ENCODE measurements at places on chromosomes 16 and 17.

- DNase-seq, result no peak
Observed at GRCh38 chr17:42055496-42055895, 5.1 kb upstream of the C17orf113 start.

- no peak for DNase-seq
Observed at GRCh38 chr17:76119409-76120371, 16.1 kb upstream of the EXOC7 start.

DNA sequence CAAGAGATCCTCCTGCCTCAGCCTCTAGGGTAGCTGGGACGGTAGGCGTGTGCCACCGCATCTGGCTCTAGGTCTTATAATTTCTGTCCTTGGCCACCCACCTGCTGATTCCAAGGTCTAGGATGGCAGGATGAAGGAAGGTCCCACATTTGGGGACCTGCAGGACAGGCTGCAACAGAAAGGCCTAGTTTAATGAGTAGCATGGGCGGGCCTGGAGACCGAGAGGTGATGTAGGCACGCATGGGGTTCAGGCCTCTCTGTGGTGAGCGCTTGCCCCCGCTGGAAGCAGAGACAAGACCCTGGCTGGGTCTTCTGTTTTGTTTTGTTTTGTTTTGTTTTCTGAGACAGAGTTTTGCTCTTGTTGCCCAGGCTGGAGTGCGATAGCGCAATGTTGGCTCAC, 33.7 kb downstream of the TMEM235 start:
- no peak for DNase-seq

DNA sequence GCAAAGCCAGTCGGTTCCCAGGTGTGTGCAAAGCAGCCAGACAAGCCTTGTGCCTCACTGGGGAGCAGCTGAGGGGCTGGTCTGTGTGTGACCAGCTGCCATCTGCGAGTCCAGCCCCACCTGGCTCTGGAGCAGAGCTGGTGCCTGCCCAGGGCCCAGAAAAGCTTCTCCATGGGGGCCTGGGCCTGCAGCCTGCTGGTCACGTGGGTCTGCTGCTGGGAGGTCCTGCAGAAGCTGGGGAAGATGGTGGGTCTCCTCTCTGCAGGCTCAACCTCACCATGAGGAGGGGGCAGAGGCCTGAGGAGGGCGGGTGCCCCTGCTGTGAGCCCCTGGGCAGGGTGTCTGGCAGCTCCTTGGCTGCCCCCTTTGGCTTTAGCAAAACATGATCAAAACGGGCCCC, 71.9 kb downstream of the ENGASE start:
- peak; percentile 54 for DNase-seq

- no peak for DNase-seq
Observed at GRCh38 chr17:49989518-49989880, 5.5 kb downstream of the DLX3 start.

DNA sequence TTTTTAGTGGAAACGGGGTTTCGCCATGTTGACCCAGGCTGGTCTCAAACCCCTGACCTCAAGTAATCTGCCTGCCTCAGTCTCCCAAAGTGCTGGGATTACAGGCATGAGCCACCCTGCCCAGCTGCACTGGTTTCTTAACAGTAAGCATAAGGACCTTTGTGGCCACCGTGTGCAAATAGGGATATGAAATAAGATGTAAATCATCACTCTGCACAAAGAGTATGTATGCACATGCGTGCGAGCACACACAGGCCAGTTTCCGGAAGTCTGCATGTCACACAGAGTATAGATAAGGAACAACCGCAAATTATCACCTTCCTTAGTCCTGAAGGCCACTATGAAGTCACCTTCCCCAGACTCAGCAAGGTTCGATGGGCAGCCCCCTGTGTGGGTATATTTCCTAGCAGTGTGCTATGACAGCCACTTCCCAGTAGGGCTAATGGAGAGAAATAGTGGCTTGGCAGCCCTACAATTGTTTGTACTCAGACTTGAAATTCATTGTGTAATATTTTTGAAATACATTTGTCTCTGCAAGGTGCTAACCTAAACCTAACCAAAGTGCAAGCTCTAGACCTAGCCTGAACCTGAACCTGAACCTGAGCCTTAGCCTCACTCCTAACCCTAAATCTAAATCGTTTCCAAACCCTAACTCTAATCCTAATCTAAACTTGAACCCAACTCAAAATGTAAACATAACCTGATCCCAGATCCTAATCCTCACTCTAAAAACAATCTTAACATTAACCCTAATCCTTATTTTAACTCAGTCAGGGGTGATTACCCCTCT, 48.4 kb upstream of the SKAP1 start:
- DNase-seq, result no peak

GRCh38 chr17:81165246-81166032, at the start of gene PVALEF:
Gene PVALEF (plus strand): TSS chr17:81165507. CDS start chr17:81181227, 15,720 bp downstream.
- no peak for DNase-seq

DNA sequence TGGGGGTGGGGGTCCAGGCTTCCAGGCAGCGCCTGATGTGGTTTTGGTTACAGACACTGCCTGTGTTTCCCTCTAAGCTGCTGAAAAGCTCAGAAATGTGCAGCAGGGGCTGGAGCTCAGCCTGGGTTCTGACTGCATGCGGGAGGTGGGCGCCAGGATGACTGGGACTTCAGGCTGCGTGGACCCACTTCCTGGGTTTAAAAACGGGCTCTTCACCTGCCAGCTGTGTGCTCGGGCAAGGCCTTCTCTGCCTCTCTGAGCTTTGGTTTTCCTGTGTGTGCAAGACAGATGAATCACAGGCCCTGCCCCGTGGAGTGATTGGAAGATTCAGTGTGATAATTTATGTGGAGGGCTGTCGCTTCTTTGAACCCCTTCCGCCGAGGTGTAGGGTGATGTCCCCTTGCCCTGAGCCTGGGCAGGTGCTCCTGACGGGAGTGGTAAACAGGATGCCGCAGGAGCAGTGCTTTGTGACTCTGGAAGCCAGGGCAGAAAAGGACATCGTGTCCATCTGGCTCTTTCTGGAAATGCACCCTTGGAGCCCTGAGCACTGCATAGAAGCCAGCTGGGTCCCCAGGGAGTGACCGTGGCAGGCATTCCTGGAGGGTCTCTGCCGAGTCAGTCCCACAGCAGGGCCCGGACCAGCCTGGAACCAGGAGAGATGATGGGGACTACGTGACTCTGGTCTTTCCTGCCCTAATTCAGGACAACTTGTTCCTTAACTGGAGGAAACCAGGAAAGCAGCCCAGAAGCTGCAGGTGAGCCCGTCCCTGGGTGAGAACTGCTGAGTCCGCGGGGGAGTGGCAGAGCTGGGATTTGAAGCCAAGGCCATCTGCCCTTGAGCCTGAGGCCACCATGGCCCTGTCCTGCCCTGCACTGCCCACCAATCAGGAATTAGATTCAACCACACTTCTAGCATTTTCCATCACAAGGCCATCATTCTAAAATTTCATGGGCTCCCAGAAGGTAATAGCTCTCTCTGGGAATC, 28.5 kb upstream of the SLC7A5 start:
- DNase-seq, result no peak

- DNase-seq, result no peak
Observed at GRCh38 chr16:87278191-87279093, 38.8 kb downstream of the C16orf95 start.

DNA sequence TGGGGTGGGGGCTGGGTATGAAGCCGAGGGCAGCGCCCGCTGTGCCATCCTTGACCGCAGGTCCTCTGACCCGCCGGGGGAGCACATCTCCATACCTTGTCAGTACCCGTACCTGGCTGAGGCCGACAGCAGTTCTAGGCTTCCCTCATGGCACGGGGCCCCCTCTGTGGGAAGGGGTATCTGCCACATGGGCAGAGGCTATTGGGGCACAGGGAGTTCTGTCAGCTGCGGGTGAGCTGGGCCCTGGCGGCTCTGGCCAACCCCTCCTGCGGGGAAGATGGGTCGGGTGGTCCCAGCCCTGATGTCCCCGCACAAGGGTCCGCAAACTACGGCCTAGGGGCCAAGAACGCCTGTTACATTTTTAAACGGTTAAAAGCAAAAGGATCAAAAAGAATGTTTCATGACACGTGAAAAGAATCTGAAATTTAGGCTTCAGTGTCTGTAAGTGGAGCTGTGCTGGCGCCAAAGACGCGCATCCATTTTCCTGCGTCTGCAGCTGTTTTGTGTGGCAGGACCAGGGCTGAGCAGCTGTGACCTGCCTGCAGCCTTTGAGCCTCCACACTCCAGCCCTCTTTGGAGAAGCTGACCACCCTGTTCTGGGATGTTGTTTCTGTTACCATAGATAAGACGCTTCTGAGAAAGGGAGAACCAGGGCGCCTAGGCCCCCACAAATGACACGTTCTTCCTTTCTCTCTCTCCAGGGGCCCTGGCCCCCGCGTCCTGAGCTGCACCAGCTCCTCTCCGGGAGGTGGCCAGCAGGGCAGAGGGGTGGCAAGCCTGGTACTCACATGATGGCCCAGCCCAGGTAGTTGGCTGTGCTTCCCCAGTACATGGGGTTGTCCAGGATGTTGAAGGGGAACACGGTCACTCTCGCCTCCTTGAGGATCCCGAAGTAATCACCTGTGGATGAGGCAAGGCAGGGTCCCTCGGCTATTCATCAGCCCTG, 12.7 kb upstream of the RASD1 start:
- no peak for DNase-seq

DNA sequence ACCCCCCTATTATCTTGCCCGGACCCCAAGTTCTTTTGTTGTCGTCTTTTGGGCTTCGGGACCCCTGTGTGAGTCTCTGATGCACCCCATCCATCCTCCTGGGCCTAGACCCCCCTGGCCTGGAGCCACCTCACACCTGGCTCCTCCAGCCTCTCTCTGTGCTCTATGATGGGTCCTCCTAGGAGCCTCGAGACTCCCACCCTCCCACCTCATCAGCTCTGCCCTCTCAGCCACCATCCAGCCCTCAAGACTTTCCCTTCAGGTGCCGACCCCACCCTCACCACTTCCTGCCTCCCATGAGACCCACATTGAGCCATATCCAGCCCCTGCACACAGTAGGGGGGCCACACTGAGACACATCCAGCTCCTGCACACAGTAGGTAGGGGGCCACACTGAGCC, 8.7 kb upstream of the ATP2A3 start:
- DNase-seq, result no peak

GRCh38 chr16:53817117-53817755, 113.3 kb downstream of the FTO start:
- DNase-seq, result no peak

DNA sequence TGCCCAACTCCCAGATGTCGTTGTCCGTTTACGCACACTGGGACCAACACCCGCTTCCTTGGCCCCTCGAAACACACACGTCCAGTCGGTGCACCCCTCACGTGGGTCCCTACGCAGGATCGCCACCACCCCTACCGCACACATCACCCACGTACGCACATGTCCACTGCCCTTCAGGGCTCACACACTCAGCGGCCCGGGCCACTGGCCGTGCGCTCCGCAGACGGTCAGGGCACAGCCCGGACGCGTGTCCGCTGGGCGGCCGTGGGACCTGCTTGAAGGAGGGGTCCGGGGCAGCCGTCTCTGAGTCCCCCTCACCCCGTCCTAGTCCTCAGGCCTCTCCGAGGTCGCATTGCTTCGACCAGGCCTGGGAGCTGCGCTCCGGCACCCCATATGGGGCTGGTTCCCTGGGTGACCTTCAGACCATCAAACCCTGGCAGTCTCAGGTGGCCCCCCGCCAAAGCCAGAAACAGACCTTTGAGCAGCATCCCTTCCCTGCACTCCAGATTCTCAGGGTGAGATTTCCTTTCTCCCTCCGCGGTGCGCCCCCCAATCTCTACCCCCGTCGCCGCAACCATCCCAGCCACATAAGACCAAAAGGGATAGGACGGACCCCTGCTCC, 914 bp upstream of the GPRC5B start:
- DNase-seq, result no peak

- no peak for DNase-seq
Observed at GRCh38 chr16:74721716-74722115, 21.1 kb upstream of the MLKL start.

GRCh38 chr16:67872631-67873434, at the start of gene EDC4:
Gene EDC4 (plus strand): TSS chr16:67873052. CDS start chr16:67873262, 210 bp downstream.
- peak; percentile 62 for DNase-seq

DNA sequence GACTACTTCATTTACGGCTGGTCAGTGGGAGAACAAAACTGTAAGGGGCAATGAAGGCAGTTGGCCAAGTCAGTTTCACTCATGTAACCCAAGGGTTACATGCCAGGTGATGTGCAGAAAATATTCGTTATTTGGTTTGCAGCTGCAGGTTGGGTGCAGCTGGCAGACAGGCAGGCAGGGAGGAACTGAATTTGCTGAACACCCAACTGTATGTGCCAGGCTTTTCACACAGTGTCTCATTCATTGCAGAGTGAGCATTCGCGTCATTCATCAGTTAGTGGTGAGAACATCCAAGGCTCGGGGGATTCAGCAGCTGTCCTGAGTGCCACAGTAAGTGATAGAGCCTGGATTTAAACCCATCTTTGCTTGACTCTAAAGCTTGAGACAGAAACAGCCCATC, 59.7 kb downstream of the ABCC6 start:
- no peak for DNase-seq

DNA sequence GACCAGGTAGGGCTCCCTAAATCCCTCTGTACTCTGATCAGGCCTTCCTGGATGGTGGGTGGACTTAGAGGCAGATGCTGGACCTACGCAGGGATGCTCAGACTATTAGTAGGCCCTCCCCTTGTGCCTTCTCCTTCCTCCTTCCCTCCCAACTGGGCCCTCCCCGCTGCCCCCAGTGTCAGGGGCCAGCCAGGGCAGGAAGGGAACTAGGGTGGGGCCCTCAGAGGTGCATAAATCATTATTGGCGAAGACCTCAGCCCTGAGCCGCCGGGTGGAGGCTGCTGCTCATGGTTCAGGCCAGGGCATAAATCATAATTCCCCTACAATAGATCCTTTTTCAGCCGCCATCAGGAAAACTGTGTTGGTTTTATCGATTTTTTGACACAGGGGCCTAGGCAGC, 81.4 kb downstream of the MRM1 start:
- DNase-seq, result no peak

DNA sequence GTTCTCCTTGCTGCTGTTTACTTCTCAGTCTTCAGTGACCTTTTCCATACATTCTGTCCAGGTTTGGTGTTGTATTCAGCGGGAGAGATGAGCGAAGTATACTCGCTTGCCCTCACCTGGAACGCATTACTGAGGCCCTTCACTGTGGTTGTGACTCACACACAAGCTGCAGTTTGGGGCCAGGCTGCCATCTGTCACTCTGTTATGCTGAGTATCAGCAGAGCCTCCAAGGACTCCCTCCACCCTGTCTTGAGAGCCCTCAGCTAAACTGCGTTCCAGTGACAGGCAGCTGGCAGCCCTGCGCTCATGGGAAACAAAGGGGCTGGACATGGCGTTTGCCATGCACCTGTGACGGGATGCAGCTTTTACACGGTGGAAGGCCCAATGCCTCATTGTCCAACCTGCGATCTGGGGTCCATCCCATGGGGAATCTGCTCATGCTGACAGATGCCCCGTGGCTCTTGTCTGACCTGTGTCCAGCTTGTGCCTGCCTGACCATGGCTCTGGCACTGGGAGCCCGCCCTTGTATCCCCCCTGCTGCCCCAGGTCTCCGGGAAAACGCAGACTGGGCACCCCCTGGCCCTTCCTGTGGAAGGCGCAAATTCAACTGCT, 6.5 kb upstream of the ZNF778 start:
- DNase-seq, result no peak

- DNase-seq, result no peak
Observed at GRCh38 chr16:78992001-78992400, 608.5 kb downstream of the MAF start.

- DNase-seq, result no peak
Observed at GRCh38 chr16:48434653-48435317, 49.6 kb upstream of the SIAH1 start.

GRCh38 chr17:12789075-12789480, 220 bp upstream of the ARHGAP44 start:
- no peak for DNase-seq

Measured in COR-L47 (cell line).